Fibroblast of the conjunctiva (primary cell): ENCODE measurements at places on chromosomes 7 and 10.

DNA sequence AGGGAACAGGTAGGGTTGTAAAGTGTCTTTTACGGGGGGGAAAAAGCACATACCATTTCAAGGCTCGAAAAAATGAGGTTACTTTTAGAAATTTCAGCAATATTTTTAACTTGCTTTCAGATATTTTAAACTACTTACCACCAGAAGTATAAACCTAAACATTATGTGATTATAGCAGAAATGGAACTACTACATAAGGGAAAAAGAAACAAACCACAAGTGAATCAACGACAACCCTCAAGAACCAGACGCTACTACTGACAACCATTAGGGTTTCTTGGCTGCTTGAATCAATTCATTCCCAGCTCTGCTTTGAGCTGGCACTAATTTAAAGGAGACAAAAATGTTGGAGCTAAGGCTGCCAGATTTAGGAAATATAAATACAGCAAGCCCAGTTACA, 80.1 kb downstream of the ZFAND4 start:
- DNase-seq = no peak

DNA sequence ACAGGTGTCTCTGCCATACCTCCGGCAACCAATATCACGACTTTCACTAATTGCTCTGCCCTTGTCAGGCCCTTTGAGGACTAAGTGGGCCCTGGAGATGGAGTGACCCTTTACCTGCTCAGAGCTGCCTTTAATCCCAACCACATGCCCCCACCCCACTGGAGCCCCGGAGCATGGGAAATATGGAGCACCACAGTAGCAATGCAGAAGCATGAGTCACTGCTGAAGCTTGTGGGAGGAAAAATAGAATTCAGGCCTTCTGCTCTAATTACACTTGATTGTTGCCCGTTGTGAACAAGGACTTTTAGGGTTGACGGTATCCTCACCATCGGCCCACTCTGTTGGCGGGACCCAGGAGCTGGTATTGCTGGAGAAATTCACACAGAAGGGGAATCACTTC, 52.5 kb upstream of the FRMD4A start:
- no peak for DNase-seq

GRCh38 chr7:134549366-134549765, 456 bp downstream of the AKR1B15 start:
- DNase-seq = no peak

DNA sequence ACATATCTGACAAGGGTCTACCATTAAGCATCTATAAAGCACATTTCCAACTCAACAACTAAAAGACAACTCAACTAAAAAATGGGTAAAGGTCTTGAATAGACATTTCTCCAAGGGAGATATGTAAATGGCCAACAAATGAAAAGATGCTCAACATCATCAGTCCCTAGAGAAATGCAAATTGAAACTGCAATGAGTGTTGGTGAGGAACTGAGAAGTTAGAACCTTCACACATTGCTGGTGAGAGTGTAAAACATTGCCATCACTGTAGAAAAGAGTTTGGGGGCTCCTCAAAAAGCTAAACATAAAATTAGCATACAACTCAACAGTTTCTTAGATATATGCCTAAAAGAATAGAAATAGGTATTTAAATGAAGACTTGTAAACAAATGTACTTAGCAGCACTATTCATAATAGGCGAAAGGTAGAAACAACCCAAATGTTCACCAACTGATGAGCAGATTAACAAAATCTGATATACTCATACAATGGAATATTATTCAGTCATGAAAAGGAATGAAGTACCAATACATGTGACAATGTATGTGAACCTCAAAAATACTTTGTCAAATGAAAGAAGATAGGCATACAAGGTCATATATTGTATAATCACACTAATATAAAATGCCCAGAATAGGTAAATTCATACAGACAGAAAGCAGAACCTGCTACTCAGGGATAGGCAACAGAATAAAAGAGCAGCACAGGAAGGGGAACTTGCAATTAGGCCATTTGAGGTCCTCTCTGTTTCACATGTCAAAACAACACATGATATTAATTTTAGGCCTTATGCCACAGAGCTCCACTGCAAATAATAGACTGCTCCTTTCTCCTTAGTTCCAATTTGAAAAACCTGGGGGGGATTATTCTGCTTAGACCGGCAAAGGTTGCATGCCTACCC, 10.6 kb upstream of the LRRC72 start:
- no peak for DNase-seq

- no peak for DNase-seq
Observed at GRCh38 chr7:75818472-75818871, 4.9 kb upstream of the CCL24 start.

DNA sequence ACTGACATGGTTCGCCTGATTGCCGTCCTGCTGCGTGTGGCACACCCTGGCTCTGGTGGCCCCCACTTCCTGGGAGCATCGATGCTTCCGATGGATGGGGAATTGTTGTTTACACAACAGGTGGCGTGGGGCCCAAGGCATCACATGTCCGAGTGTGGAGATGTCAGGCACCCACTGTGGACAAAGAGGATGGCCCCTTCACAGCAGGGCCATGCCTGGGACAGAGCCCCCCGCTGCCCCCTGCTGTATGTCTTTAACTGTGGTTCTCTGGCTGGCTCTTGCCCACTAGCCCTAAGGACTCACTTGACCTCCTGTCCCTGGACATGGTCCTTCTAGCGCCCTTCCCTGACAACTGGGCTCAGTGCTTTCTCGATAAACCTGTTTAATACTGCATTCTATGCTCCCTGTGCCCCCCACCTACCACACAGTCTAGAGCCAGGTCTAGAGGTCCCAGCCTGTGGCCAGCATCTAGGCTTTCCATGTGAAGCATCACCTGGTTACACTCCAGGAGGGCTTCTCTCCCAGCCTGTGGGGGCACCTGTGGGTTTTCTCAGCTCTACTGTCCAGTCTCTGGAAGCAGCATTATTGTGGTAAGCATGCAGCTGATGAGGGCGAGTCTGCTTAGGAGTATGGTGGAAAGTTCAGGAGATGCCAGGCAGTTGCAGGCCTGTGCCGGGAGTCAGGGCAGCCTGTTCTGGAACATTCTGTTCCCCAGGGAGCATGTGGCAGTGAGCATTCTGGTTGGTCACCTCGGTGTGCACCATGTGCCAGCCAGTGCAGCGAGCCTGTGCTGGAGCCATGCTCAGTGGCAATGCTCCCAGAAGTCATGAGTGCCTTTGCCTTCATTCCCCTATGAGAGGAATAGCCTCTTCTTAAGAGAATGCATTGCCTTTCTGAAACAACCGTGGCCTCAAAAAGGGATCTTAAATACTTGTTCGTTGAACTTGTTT, 10.4 kb downstream of the ADCY1 start:
- no peak for DNase-seq

DNA sequence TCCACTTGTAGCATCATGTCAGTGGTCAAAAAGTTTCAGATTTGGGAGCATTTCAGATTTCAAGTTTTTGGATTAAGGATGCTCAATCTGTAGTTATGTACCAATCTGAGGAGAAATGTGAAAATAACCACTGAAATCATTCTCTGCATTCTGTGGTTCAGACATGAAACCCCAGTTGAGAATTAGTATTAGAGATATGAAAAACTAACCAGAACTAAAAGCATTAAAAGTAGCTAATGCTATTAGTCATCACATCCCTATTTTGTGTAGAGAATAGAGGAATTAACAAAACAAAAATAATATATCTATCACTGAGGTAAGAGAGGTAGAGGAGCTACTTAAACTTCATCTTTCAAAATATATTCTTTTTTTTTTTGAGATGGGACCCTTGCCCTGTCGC, 28.0 kb downstream of the MICU1 start:
- DNase-seq = no peak

GRCh38 chr10:71984126-71984808, 20.1 kb downstream of the CHST3 start:
- no peak for DNase-seq

GRCh38 chr7:18570890-18571478, 75.4 kb downstream of the HDAC9 start:
- peak; percentile 45 for DNase-seq
